ENCODE measurements at places on chromosomes 2 and 18.

GRCh38 chr2:201275990-201276389 is 15.7 kb downstream of the CASP8 start:
- no peak for DNase-seq

DNA sequence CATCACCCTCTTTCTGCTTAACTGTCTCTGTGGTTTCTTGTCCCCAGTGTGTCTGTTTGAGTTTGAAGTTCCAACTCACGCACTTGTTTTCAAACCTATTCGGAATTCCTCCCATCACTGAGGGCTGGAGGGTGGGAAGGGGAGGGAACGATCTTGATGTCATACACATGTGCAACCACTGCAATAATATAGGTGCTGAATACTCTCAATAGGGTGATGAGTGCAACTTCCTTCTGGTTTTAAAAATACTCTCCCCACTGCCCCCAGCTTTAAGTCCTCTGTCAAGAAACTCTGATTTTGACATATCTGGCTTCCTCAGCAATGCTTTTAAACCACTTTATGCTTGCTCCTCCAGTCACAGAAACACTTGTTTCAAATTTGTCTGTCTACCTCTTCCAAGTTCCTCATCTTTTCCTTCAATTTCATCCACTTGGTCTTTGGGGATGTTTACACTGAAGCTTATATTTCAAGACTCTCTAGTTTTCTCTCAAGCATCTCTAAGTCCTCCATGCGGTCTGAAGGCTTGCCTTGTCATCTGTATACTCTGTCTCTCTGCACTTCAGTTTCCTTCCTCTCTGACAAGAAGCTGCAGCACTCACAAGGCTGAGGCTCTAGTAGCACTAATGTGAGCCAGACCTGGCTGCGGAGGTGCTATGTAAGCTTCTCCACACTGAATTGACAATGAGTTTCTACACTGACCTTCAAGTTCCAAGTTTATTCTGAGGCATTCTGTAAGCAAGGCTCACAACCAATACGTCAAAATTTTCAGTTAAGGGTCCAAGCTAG is 422.3 kb downstream of the ZEB2 start:
- peak; percentile 5 for DNase-seq

DNA sequence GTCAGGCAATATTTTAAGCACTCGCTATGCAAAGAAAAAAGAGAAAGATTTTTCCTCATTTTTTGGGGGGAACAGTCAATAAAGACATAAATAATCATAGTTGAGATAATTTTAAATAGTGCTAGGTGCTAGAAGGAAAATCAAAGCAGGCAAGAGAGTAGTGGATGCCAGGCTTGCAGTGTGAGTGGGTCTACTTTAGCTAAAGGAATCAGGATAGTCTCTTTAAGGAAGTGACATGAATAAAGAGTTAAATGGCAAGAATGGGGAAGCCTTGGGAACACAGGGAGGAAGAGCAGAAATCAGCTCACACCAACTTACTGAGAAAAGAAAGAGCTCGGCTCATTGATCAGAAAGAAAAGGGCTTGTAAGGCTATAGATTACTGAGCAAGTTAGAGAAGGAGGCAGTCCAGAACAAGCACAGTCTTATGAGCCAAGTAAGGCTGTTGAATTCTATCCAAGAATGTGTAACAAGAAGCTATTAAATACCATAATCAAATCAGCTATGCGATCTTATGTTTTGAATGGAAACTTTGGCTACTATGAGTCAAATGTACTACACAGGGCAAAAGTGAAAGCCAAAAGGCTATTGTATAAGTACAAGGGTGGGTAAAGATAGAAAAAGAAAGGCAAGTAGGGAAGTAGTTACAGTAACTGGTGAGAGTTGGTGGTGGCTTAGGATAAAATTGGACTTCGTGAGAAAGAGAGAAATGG is 833.8 kb upstream of the PIK3C3 start:
- no peak for DNase-seq

DNA sequence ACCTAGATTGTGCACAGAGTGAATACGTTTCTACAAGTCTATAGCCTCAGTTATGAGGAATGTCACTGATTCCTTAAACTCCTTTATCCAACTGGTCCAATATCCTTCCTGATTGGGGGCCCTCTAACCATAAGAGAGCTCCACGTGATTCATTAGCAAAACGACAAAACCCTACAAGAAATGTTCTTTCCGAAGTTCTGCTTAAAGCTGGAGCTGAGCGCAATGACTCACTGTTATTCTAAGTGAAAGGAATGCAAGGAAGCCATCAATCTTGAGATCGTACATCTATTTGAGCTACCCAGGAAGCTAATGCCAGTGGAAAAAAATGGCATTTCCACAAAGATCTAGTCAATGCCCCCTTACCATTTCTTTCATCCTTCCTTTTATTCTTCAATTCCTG is 354.9 kb upstream of the CDH20 start:
- DNase-seq, result no peak

GRCh38 chr2:237161189-237161588 is 75.5 kb downstream of the COPS8 start:
- no peak for DNase-seq

- no peak for DNase-seq
Measured at GRCh38 chr2:147773479-147773878, 71.3 kb upstream of the ACVR2A start.

DNA sequence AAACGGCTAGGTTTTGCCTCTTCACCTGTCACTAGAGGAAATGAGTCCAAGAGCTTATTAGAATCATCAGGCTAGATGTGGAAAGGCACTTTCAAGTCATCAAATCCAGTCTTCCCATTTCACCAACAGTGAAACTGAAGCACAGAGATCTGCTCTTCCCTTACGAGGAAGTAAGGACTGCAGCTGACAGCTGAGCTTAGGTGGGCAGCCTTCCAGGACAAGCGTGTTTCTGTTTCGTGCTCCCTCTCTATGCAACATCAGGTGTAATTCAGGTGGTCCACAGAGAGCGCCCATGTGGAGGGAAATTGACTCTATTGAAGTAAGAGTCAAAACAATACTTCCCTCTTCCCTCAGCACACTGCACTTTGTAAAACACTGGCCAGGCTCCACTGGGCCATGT is 5.5 kb downstream of the CYRIA start:
- no peak for DNase-seq

GRCh38 chr2:158542577-158542976 is 85.8 kb downstream of the PKP4 start:
- DNase-seq, result no peak

GRCh38 chr2:187545238-187545751 is 8.9 kb downstream of the TFPI start:
- DNase-seq, result no peak

DNA sequence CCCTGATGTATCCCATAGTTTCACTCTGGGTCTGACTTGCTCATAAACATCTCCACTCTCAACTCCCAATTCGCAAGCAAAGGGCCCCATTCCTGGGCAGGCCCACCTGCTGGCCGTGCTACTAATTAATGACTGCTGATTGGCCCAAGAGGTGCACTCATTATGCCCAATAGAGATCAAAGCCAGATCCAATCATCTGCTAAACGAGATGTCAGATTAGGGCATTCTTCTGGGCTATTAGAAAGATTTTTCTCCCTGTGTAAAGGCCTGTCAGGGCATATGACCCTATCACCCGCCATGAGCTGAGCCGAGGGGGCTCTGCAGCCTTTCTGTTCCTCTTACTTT is 103.4 kb upstream of the HAAO start:
- no peak for DNase-seq

DNA sequence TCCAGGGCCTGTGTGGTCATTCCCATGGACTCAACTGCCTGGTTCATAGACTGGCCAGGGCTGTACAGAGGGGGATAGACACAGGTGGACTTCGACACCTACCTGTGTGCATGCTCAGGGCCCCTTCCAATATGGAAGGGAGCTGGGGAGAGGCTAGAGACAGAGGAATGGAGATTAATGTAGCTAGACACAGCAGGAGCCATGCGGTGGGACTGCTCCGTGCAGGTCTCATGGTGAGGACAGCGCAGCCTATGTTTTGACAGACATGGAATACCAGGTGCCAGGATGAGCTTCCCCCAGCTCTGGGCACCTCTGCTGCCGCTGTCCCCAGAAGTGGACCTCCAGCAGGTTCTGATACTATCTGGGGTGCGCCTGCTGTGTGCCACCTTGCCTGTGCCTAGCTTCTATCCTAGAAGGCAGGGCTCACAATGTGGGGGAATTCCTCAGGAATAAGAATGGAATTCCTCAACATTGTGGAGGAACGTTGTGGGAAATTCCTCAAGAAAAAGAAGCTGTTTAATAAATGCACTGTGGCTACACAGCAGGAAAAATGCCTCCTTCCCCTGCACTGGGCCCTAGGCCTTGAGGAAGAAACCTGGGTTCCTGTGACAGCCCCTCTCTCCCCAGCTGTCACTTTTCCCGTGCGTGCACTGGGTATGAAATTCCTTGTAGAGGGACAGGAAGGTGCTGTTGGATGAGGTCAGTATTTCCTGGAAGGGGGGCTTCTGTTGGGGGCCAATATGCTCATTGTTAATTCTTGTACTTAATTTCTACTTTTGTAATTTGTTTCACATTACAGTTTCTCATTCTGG is 7.3 kb downstream of the IL1R1 start:
- no peak for DNase-seq

DNA sequence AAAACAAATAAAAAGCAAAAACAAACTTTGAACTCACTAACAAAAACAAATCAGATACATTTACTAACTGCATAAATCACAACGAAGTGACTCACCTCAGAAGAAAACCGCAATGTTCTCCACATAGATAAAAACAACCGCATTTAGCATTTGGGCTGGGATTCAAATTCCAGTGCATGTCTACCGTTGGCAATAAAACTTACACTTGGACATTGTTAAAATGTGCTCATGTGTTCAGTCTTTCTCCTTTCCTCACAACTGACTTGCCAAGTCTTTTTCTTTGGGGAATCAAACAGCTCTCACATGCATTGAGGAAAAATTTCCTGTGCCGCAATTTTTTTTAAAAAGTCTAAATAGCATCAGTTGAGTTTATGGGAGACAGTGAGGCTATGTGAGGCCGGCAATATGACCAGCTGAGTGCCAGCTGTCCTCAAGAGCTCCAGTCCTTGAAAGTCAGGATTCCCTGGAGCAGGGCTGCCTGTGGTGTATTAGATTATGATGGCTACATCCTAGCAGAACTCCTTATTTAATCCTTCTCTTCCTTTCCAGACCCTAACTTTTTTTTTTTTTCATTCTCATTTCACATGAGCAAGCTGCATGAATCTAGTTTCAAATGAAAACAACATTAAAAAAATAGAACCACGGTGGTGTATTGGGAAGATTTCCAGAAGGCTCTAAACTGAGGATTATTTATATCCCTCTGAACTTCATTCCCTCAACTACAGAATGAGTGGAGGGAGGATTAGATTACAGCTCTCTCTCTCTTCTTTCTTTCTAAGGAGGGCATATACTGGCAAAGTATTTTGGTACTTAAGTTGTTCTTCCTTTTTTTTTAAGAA is 70.2 kb upstream of the MEIS1 start:
- no peak for DNase-seq

GRCh38 chr18:49304751-49305150 is 155.7 kb downstream of the DYM start:
- DNase-seq, result no peak

- DNase-seq, result no peak
Measured at GRCh38 chr2:50751311-50752031, 280.5 kb downstream of the NRXN1 start.

- no peak for DNase-seq
Measured at GRCh38 chr2:168049609-168050008, 197.8 kb downstream of the STK39 start.

- no peak for DNase-seq
Measured at GRCh38 chr2:70703900-70704549, 64.0 kb downstream of the ADD2 start.

DNA sequence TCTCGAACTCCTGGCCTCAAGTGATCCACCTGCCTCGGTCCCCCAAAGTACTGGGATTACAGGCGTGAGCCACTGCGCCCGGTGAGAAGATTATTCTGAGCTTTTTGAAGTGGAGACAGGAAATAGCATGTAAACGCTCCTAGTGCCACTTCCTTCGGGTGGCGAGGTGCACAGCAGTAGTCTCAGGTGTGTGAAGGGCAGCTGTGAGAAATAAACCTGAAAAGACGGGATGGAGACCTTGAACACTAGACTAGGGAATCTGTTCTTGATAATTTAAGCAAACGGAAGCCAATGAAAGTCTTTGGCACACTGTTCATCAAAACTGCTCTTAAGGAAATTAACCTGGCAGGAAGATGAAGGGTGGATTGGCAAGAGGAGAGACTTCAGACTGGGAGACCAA is 439 bp upstream of the PLEKHH2 start:
- DNase-seq, result peak; percentile 19

DNA sequence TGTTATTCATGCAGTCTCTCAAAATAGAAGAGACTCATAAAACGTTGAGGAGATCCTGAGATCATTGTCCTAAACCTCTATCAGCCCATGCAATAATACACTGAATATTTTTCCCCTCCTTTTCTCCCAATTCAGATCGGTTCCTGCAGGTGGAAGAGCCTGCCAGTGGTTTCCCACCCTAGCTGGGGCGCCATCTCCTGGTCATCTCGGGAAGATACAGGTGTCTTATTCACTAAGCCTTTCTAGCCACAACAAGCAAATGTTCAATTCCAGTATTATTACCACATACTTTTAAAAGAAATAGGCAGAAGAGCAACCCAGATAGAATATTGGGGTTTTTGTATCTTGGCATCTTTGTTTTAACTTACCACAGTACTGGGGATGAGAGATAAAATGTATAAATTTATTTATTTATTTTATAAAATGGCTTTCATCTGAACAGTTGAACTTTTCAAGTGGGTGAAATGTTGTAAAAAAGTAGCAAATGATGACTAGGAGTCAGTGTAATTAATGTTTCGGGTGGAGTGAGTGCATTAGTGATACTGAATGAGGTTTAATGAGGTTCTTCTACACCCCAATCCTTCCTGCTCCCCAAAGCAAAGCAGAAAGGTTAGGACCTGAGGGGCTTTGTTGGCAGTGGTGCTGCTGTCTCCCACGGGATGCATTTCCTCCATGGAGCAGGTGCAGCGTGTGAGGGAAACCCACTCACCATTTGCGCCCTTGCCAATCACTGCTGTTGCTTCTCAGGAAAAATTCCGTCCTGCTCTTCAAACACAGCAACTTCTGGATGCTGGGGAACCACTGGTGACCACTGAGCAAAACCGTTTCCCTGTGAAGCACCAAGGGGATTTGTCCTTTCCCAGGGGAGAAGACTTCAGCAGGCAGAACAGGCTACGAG is 147.1 kb upstream of the FHL2 start:
- DNase-seq, result peak; percentile 82

- DNase-seq, result no peak
Measured at GRCh38 chr2:239947729-239948045, 77.5 kb downstream of the NDUFA10 start.

DNA sequence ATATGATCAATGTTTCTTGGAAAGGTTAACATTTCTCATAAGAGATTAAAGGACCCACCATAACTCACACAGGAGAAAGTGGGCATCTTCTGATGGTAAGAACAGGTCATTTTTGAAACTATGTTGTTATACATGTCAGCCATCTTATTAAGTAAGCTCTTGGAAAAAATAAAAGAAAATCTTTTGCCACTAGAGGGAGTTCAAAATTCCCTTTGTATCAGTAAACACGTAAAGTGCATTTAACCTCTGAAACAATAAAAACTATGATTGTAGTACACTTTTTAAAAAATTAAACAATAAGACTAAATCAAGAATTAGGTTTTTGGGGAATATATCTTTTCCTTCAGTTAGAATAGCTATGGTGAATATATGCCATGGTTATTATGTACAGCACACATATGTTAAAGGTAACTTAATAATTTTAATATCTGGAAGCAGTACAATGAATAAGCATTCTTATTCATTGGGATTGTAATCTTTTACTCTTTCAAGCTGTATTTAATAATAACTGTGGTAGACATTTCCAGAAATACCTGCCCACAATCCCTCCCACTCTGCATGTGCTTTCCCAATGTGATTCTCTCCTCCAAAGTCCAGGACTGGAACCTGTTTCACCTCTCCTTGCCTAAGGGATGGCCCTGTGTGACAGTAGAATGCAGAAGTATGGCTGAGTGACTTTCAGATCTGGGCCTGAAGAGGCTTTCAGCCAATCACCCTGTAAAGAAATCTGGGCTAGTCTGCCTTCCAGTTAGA is 64.2 kb downstream of the RBMS1 start:
- DNase-seq, result no peak

Data from activated CD8-positive, alpha-beta T cell treated with anti-CD3 and anti-CD28 coated beads for 36 hours (primary cell).